ENCODE measurements at places on chromosomes 7 and 10.

- DNase-seq: no peak
These were observed 51.5 kb downstream of the KAT6B start for GRCh38 chr10:74877898-74878297.

GRCh38 chr7:4470246-4470645 lies 211.8 kb upstream of the FOXK1 start:
- peak; percentile 54 for DNase-seq

DNA sequence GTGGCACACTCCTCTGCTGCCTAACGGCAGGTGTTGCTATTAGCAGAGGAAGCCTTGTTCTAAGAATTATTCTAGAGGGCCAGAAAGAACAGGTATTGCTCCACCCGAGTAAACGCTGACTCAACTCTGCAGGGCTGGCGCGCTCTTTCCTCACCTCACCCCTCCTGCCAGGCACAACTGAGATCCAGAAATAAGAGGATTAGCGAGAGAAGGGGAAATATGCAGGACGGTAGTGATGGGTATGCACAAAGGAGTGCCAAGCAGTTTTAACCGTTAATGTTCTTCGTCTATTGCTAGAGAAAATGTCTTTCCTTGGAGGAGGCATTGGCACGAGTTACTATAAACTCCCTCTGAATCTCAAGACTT lies 369 bp upstream of the SCIN start:
- DNase-seq: no peak

- no peak for DNase-seq
These were observed 22.4 kb upstream of the DRGX start for GRCh38 chr10:49418328-49418727.

- no peak for DNase-seq
These were observed 26.3 kb downstream of the GPR141 start for GRCh38 chr7:37709631-37710509.

DNA sequence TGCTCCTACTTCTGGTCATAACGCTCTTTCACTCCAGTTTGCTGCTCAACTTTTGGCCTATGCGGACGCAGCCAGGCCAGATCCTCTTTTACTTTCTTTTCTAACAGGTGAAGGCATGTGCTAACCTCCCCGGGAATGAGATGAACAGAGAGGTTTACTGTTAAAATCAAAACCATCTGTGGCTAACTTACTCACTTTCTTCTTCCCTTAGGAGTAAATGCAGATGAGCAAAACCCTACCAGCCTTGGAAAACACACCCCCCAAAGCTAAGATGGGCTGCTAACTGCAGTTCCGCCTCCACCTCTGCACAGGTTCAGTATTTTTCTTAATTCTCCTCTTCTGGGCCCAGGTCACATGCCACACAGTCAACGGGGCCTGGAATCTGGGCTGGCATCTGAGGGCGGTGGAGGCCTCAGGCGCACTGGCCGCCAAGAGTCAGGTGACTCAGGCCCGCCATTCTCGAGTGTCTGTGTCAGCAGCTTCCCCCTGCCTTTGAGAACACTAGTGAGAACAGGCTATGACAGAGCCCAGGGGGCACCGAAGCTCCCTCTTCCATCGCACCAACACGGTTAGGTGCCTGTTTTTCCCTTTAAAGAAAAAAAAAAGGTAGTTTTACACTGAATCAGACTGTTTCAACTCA lies 11.1 kb downstream of the FAM53B start:
- DNase-seq: peak; percentile 66

- DNase-seq: no peak
These were observed 8.4 kb downstream of the GIGYF1 start for GRCh38 chr7:100685631-100686145.

DNA sequence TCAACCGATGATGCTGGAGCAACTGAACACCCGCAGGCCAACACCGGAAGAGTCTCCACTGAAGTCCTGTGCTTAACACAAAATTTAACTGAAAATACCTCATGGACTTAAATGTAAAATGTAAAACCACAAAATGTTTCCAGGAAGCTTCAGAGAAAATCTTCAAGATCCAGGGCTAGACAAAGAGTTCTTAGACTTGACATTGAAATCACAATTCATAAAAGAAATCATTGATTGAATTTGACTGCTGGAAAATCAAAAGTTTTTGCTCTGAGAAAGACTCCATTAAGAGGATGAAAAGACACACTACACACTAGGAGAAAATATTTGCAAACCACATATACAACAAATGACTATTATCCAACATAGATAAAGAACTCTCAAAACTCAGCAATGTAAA lies 234.7 kb upstream of the PPP2R2D start:
- DNase-seq: no peak

- peak; percentile 55 for DNase-seq
These were observed 45.2 kb downstream of the GPR141 start for GRCh38 chr7:37728747-37729146.

DNA sequence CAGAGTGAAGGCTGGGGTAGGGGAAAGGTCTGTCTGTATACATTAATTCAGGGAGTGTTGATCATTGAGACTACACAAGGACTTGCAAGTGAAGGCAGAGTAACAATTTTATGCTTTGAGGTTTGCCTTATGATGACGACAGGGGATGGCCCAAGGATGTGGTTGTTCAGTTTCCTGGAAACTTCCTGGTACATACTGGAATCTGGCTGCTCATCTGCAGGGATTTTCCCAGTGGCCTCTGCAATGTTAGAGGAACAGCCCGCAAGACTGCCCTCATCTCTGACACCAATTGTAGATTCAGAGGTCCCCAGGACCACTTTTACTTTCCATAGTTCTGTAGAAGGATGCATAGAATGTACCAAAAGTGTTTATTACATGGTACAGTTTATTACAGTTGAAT lies 189.6 kb downstream of the TMEM178B start:
- no peak for DNase-seq

- peak; percentile 60 for DNase-seq
These were observed 13.5 kb downstream of the KCNH2 start for GRCh38 chr7:150964593-150965111.

DNA sequence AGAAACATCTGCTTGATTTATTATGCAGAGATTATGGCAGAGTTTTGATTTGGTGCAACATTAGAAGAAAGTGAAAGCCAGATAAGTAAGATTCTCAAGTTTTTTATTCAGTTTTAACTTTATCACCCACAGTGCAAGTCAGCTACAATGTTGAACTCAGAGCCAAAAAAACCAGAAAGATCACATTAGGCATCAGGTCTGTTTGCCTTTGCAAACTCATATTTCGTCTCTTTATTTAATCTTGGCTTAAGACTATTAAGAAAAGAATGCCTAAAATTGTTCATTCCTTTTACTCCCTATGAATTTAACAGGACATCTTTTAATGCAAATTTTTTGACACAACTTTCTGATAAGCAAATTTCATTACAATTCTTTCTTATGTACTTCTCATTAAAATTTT lies 76.0 kb upstream of the TMEM26 start:
- DNase-seq: peak; percentile 12

GRCh38 chr10:111344804-111345203 lies 268.0 kb downstream of the ADRA2A start:
- no peak for DNase-seq

DNA sequence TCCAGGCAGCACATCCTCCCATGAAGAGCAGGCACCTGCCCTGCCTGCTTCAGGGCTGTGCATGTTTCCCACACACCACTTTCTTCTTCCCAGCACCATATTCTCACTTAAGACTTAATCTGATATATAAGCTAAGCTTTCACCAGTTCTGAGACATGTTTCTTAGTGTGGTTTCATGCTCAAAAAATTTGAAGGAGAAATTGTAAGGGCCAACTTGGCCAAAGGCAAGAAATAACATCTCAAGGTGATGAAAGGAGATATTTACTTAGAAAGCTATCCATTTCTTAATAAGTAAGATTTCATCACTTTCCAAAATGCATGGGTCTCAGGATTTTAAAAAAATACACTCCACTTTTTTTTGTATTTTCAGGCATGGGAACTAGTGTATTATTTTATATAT lies 468.1 kb upstream of the AKR1E2 start:
- no peak for DNase-seq

GRCh38 chr7:75055155-75055554 lies 18.4 kb downstream of the RCC1L start:
- no peak for DNase-seq

GRCh38 chr7:4681218-4681851 lies 760 bp upstream of the FOXK1 start:
- no peak for DNase-seq

GRCh38 chr7:148180075-148180474 lies 410.5 kb upstream of the C7orf33 start:
- DNase-seq: peak; percentile 51

DNA sequence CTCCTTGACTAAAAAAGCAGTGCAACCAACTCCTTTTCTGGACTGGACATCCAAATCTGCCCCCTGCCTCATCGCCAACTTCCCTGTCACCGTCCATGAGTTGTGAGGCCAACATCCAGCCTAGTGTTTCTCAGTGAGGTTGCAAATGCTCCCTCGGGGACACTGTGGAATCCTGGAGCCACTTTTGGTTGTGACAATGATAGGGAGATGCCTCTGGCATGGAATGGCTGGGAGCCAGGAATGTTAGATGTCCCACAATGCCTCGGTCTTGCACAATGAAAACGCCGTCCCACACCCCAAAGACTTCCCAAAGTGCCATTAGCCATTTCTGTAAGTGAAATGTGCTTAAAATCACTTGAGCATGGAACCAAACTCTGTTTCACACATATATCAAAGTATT lies 105.2 kb downstream of the OSBPL3 start:
- DNase-seq: no peak

- DNase-seq: no peak
These were observed 239.2 kb downstream of the EXOC4 start for GRCh38 chr7:133491846-133492652.

GRCh38 chr10:129046065-129046681 lies 420.9 kb upstream of the MGMT start:
- peak; percentile 95 for DNase-seq

GRCh38 chr7:136229790-136230189 lies 252.6 kb upstream of the MTPN start:
- no peak for DNase-seq

DNA sequence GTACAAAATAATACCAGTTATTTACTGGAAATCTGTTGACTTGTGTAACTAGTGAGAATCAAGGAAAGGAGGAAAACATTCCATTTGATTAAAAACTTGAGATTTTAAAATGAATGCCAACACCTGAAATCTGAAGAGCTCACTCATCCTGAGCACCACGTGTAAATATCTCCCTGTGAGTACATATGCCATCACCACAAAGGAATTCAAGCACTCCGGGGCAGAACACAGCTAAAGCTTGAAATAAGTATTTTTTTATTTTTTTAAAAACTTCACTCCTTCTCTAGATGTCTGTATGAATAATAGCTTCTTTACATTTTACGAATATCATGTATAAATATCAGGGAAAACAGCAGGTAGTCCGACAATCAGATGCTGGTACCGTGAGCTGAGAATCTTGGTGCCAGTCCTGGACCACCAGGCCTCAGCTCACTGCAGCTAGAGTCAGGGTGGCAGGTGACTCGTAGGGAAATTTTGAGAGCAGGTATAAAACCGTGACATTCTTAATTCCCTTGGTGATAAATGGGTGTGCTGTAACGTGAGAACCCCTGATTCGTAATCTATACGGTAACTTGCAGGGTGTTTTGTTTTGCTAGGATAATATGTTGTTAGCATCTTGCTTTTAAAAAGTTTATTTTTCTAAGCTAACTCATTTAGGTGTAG lies 12.7 kb downstream of the LMTK2 start:
- no peak for DNase-seq

- no peak for DNase-seq
These were observed 13.4 kb upstream of the CXCL12 start for GRCh38 chr10:44398271-44398670.

- DNase-seq: peak; percentile 9
These were observed 544.2 kb upstream of the PHF14 start for GRCh38 chr7:10429511-10429910.

DNA sequence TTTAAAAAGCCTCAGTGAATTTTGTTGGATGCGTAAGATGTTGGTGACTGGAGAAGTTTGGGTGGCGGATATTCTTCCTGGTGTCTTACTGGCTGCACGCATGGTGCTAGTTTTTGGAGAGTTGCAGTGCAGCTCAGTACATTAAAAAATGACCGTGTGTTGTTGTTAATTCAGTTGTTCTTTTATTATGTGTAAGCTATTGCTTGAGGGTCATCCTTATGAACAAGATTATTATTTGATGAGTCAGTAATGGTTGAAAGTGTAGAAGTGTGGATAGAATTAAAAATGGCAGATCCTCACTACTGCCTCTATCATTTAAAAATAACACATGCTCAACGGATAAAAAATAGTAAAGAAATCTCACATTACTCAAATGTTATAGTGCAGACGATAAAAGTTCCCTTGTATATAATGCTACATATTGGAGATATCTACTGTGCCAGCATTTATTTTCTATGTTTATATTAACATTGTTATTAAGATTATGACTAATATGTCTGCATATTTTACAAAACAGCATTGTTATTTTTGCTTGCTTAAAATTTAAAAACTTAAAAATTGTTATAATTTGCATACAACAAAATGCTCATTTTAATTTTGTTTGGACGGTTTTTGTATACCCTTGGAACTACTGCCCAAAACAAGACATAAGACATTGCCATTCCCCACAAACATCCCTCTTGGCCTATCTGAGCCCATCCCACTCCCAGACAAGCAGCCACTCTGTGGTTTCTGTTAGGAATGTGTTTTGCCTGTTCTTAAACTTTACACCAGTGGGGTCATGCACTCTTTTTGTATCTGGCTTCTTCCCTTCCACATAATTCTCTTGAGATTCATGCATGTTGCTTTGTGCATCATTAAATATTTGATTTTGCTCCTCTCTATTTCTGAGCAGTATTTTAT lies 142.0 kb downstream of the DOCK1 start:
- DNase-seq: no peak

Measured in muscle of leg (tissue), 16 donors.